ENCODE measurements at places on chromosomes 1 and 21.

GRCh38 chr21:31041295-31042079 lies 3.2 kb upstream of the KRTAP19-8 start:
- no peak for DNase-seq

DNA sequence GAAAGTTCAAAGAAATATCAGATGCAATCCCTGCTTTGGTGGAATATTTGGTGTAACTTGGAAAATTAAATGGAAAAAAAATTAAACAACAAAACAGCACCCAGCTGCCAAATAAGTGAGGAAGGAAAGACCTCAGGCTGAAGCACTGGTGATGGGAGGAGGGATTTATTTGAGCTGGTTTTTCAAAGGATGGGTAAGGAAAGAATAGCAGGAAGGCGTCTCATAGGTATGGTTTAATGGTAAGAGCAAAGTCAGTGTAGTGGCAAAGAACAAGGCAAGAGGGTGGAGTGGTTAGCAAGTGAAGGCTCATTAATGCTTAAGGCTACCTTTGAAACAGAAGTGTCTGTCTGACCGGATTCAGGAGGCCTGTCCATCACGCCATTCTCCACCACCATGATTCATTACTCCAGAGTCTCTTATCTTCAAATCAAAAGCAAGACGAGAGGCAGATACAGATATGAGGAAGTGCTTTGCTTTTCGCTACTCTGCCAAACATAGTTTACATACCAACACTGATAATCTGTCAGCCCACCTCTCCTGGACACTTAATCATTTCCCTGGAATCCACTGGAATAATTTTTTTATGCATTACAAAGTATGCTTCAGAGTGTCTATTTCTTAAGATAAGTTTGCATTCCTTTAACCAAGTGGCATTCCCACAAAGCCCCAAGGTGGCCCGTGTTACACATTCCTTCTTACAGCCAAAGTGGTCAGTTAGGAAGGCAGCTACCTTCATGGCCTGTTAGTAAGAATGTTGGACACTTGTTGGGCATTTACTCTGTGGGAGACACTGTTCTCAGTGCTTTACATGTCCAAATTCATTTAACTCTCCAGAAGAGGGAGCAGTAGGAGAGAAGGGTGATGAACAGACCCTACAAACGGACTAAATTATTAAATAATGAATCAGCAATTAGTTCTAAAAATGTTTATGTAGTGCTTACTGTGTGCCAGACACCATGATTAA lies 146.6 kb downstream of the ROR1 start:
- no peak for DNase-seq

GRCh38 chr1:116357487-116357886 lies 15.6 kb upstream of the ATP1A1 start:
- no peak for DNase-seq

DNA sequence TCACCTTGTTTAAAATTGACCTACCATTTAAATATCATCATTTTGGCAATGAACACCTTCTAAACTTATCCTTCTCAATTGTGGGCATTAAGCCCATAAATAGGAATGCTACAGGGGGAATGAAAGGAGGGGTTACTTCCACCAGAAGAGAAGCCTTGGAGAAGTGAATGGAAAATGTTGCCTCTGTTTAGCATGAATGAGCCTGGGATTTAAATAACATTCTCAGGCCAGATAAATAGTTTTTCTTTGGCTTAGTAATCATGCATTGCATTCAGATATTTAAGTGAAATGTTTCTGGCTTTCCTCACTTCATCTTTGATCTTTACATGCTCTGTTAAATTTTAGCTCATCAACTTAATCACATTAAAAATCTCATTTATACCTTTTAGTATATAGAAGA lies 284.3 kb upstream of the FMN2 start:
- no peak for DNase-seq

DNA sequence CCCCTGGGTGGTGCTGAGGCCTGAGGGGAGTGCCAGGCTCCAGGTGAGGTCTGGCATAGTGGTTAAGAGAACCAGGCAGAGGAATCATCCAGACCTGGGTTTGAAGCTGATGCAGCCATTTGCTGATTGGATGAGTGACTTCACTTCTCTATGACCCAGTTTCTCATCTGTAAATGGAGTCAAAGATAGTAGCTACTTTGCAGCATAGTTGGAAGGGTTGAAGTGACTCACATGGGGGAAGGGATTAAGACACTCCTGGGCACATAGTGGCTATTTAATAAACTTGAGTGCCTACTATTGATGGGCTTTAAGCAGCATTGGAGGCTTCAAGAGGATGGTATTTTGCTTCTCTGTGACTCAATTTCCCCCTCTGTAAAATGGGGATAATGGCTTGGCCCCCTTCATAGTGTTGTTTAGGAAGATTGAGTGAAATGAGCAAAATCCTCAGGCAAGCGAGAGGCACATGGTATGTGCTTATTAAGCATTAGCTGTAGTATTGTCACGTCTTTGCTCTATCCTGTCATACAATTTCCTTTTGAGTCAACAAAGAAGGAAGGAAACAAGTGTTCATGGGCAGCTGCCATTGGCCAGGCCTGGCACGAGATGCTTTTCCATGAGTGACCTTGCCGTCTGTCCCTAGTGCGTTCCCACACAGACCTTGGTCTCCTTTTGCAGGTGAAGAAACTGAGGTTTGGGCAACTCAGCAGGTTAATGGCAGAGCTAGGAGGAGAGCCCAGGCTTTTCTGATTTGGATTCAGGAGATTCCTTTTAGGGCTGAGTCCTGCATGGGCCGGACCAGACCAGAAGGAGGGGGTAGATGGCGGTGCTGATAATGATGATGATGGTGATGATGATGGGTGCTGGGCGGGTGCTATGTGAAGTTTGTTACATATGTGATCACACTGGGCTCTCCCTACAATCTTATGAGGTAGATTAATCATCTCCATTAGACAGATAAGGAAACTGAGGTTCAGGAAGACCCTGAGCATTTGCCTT lies 131.1 kb upstream of the WNT4 start:
- DNase-seq = no peak

DNA sequence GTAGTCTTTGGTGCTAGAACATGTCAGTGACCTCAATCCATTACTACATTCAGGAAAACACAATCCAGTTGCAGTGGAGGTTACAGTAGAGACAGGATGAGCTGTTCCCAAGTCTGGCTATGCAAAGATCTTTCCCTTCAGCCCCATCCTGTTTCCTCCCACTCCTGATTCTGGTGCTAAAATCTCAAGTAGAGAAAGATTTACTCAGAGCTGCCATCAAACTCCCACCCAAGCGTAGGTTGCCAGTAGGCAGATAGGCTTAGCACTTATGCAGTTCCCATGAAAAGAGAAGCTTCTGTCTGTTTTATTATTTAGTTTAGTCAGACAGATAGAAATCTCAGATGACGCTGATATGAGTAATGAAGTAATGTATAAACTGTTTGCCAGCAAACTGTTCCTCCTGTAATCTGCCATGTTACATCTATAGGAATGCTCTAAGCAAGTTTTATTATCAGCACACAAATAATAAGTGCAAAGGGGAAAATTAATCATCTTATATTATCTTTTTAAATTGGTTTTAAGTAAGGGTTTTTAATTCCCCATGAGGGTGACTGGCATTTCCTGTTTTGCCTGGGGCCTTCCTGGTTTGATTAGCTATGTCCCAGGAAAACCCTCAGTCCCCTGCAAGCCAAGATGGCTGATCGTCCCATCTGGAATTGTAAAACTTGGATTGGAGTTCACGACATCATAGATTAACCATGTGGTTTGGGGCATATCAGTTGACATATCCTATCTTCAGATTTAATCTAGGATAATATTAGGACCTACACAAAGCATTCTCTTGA lies 188.3 kb upstream of the PALMD start:
- no peak for DNase-seq

DNA sequence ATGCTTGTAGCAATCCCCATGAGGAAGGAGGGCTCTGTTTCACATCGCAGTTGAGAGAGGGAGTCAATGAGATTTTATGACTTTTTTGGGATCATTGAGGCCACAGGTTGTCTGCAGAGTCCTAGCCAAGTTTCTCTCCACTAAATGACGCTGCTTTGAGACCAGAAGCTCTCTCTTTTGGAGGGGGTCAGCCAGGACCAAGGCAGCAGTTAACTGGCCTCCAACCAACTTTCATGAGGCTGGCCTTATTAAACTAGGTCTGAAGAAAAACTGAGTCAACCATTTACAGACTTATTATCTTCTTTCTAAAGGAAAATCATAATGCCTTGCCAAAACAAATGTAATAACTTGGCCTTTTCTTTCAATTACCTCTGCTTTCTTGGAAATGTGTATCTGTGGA lies 8.6 kb downstream of the WLS start:
- no peak for DNase-seq

GRCh38 chr1:20652300-20652699 lies 8.9 kb downstream of the DDOST start:
- DNase-seq = no peak

GRCh38 chr1:154179946-154180687 lies 11.8 kb downstream of the TPM3 start:
- DNase-seq = no peak

DNA sequence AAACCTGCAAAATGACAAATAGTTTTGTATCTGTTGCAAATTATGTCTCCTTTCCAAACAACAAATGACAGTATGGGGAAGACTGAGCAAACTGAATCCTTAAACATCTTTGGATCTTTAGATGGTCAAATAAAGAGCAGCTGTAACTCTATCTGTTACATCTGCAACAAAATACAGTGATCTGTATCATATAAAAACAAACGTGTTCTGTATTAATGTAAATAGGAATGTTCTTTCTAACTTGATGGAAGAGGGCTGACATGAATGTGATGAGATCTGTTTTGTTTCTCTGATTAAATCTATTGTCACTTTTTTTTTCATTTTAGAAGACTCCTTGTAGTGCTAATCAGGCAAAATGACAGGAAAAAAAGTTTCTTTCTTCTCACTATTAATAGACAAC lies 159.5 kb downstream of the GPATCH2 start:
- DNase-seq = no peak

GRCh38 chr1:205032508-205032907 lies 10.5 kb upstream of the CNTN2 start:
- no peak for DNase-seq

- DNase-seq = no peak
Measured at GRCh38 chr1:83763361-83764095, 235.4 kb downstream of the TTLL7 start.

- DNase-seq = no peak
Measured at GRCh38 chr1:67939186-67939743, 106.0 kb upstream of the GNG12 start.

Measured in left lobe of liver (tissue), 2 donors.